ENCODE measurements at places on chromosomes 4 and X.

- no peak for DNase-seq
These were observed 118.8 kb upstream of the PCDH18 start for GRCh38 chr4:137651128-137651527.

DNA sequence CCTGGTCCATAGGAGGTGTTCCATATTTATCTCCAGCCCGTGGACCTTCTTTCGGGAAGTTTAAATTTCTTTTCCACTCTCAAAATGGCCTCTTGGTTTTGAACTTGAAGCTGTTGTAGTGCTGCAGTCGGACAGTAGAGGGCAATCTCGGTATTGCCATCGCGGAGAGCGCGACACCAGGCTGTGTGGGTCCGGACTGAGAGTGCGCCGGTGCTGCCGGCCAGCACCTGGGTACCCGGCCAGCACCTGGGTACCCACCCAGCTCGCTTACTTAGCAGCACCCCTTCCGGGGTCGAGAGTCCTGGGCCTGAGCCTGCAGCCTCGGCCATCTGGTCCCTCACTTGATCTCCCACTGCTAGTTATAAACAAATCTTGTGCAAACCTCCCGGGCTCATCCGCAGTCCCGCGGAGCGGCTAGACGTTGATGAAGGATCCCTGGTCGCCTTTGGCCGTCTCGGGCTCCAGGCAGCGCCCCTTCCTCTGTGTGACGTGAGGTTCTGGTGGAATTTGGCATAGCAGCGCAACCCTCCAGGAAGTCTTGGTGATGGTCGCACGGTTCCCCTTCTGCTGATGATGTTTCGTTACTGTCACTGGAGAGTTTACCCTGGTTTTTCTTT, 18.0 kb downstream of the FAM9A start:
- peak; percentile 40 for DNase-seq

GRCh38 chrX:123455693-123456092, 271.6 kb downstream of the GRIA3 start:
- no peak for DNase-seq

DNA sequence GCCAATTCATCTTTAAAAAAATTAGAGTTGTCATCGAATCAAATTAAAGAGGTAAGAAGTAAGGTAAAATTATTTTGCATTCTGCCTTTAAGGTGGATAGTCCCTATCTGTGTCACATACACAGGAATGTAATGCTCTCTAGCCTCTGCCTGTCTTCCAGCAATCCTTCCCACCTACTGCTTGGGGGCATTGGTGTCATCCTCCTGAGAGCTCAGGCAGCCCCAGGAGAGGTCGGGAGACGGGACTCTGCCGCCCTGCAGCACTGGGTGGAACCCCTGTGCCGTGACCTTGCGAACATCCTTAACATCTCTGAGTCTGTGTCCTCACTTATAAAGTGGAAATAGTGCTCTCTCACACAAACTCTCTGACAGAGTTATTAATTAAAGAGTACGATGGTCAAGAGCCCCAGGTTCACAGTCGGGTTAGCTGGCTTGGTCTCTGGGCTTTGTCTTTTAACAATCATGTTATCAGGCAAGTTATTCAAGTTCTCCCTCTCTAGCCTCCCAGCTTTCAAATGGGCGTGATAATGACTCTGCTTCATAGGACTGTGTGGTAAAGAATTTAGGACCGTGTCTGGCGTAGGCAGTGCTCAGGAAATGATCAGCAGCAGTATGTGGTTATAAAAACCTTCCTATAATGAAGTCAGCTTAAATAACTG, 10.2 kb downstream of the TLR3 start:
- DNase-seq, result no peak

DNA sequence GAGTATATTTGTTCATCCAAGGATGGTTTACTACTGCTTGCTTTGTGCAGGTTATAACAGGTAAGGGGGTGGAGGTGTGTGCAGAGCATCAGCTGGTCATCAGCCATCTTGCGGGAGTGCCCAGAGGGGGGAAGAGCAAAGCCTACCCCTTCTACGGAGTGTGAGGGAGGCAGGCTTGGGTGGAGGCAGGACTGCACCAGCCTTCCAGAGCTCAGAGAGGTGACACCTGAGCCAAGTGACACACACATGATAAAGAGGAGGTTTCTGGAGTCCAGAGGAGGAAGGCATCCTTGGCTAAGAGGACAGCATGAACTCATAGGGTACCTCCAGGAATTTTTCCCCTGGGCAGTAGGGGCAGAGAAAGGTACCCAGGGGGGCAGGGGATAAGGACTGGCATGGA, 126.6 kb downstream of the TBL1X start:
- DNase-seq, result no peak

GRCh38 chr4:140343303-140343702, 30.1 kb upstream of the SCOC start:
- no peak for DNase-seq

- peak; percentile 78 for DNase-seq
These were observed 31.7 kb downstream of the COQ2 start for GRCh38 chr4:83252782-83253405.

- DNase-seq, result no peak
These were observed 54.0 kb upstream of the LDB2 start for GRCh38 chr4:16952462-16952871.

DNA sequence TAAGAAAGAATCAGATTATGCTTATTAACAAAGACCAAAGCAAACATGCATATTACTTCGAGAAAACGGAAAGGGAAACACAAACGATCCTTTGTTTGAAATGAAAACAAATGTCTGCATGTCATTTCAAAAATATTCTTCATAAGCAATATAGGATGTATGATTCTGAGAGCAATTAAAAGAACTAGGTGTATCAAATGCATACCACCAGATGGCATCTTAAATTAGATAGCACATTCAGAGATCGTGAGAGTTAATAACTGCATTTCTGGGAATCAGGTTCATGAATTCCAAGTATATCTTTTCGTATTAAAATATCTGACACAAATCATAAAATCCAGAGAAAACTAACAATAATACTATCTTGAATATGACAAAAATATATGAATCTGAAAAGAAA, 159.5 kb downstream of the PPP3CA start:
- no peak for DNase-seq

GRCh38 chr4:77819843-77820648, 878 bp upstream of the CNOT6L start:
- peak; percentile 94 for DNase-seq

GRCh38 chrX:44975666-44976263, 102.8 kb downstream of the KDM6A start:
- DNase-seq, result no peak

- DNase-seq, result no peak
These were observed 58.2 kb downstream of the BRWD3 start for GRCh38 chrX:80751456-80751855.

DNA sequence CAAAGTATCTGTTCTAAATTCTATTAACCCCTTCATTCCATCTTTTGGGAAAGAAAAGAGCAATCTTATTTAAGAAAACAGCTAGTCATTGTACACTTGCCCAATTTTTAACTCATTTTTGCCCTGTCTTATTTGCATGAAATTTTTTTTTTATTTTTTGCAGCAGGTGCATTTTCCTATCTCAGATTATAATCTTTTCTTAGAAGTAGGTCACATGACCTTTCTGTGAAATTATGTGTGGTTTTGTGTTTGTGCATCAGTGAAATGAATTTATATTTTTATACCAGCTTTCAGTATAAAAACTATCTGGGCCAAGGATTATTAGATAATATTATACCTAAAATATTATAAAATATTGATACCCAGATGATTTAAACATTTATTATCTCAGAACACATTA, 145.6 kb downstream of the INPP4B start:
- DNase-seq, result no peak

DNA sequence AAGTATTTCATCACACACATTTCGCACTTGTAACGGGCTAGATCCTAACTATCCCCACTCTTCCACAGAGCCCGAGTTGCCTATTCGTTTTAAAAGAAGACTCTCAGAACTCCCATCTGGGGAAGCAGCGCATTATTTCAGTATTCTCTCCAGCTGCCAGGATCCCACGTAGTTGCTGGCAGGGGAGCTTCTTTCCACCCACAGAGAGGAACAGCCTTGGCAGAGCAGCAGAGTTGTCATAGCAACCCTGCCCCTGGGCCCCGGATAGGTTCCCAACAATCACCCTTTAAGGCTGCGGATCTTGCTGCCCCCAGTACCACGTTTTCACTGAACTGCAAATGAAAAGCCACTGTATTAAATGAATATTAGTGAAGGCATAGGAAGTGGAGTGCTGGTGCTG, 106.7 kb downstream of the GPM6A start:
- DNase-seq, result no peak

DNA sequence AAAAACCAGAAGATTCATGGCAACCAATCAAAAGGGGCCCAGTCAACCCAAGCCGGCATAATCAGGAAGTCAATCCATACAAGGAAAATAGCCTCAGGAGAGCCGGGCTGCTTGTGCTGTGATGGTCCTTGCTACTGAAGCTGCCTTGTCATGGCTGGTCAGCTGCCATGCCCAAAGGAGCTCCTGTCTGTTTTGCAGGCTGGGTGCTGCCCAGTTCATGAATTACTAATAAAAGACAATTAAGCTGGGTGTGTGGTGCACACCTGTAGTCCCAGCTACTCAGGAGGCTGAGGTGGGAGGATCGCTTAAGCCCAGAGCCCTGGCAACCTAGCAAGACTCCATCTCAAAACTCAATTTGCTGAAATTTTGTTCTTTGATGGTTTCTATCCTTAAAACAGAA, 16.0 kb upstream of the CTBP1 start:
- DNase-seq, result no peak

- no peak for DNase-seq
These were observed 458.6 kb downstream of the SH2D1A start for GRCh38 chrX:124804962-124805361.

DNA sequence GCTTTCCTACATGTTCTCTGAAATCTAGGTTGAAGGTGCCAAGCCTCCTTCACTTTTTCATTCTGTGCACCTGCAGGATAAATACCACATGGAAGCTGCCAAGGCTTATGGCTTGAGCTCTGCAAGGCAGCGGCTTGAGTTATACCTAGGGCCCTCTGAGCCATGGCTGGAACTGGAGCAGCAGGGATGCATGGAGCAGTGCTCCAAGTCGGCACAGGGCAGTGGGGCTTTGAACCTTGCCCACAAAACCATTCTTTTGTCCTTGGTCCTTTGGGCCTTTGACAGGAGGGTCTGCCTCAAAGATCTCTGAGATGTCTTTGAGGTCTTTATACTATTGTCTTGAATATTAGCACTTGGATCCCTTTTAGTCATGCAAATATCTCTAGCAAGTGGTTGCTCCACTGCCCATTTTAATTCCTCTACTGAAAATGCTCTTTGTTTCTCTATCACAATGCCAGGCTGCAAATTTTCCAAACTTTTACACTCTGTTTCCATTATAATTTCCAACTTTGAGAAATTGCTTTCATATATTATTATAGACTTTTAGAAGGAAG, 536.2 kb upstream of the KLHL4 start:
- DNase-seq, result no peak

- DNase-seq, result no peak
These were observed 45.7 kb upstream of the PRSS12 start for GRCh38 chr4:118398226-118399090.

DNA sequence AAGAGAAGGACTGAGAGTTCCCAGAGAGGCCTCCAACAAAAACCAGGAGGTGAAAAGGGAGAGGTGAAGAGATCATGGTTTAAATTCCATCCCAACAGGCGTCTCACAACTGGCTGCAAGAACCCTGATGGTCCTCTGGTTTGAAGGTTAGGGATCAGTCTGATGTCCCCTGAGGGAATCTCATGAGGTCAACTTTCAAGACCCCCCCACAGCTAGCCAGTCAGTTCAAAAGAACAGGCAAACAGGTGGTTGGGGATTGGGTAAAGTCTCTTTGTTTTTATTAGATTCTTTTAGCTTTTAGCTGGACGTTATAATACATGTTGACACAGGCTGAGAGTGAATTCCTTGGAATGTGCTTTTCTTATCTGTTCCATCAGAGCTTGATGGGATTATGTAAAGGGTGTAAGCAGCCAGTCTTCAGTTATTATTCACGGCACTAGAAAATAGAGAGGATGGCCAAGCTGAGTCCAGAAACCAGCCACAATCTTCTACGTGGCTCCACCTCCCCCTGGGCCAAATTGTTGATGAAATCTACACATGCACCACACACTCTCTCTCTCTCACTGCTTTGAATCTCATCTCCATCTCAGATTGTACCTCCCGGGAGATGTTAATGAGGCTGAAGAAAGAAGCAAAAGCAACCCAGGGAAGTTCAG, 20.8 kb downstream of the ENPP6 start:
- DNase-seq, result no peak

- DNase-seq, result no peak
These were observed 21.9 kb upstream of the MRFAP1 start for GRCh38 chr4:6618386-6619115.

DNA sequence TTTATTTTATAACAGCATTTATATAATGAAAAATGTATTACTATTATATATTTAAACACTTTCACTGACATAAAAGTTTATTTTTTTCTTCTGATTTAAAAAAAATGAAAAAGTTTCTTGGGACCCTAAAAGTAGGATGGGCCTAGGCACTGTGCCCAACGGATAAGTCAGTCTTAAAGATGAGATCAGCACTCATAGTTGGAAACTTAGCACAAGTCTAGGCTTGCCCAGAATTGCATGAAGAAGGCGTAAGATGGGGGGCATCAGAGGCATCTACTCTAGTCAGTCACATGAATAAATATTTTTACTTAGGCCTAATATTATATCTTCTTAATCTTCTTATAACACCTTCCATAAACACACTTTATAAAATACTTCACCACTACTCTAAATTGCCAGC, 306.7 kb upstream of the GRID2 start:
- DNase-seq, result no peak

DNA sequence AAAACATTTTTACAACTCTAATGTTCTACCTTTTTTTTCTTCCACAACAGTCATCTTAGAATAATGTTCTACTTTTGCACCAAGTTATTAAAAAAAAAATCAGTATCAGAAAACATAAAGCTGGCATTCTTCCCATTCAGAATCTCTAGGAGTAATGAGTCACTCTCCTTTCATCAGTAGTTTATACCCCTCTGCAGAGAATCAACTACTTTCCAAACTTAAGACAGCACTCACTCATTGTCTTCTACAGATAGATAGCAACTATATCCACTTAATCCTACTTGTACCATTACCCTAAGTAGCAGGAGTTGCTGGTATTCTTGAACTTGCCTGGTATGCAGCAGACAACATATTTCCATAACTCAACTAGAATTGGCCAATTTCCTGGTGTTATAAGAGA, 3.2 kb downstream of the TIGD4 start:
- DNase-seq, result no peak

DNA sequence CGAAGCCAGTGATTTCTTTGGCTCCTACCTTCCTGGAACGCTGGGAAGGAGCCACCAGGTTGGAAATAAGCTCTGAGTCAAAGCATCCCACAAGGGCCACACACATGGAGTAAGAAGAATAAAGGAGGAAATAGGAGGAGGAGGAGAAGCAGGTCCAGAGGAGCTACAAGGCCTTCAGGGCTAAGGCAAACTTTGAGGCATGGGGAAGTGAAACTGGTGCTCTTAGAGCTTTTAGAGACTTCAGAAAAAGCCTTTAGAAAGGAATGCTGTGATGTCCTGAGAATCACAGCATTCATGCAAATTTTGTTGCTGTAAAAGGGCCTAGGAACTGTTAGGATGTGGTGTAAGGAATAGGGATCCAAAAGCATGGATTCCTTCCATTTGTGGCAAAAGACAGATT, 135.9 kb upstream of the ARHGEF9 start:
- no peak for DNase-seq

All from stimulated activated CD4-positive, alpha-beta T cell treated with anti-CD3 and anti-CD28 coated beads, Interleukin-12 subunit alpha, Interleukin-12 subunit beta, amount 100 ng/mL, for 48 hours (primary cell).